Effector CD8-positive, alpha-beta T cell (primary cell): ENCODE measurements at places on chromosomes 11 and 22.

DNA sequence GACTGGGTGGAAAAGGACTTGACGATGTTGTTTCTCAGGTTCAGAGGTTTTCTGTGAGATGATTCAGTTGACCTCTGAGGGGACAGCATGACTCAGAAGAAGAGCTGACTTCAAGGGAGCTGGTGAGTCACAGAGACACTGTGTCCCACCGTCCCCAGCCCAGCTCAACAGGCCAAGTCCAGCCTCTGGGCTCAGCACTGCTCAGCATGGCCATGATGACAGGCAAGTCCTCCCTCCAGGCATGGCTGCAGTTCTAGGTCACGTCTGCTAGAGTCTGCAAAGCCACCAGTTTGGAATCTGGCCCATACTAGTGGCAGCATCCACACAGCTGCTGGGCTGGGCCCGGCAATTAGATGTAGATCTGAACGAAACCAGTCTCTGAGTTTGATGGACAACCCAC, 12.9 kb downstream of the TRIM29 start:
- DNase-seq, result no peak

- DNase-seq, result no peak
These were observed 37.3 kb downstream of the PHF21B start for GRCh38 chr22:44972363-44973083.

GRCh38 chr22:38940811-38941384, 16.5 kb upstream of the APOBEC3A start:
- DNase-seq, result no peak

- no peak for DNase-seq
These were observed 80.4 kb downstream of the BDNF start for GRCh38 chr11:27619763-27620335.

DNA sequence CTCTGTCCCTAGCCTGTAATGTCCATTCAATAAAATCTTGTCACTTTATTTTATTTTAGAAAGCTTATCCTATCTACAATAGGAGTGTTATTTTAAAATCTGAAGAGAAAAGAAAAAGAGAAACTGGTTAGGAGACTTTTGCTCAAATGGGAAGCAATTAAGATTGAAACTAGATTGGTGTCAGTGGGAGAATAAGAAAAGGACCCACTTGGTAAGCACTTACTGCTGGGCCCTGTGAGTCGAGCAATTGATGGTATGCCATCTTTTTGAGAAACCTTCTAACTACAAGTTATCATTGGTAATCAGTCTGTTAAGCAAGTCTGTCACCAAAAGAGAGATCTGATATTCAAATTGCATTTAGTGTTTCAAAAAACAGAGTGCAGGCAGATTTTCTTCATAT, 258.4 kb downstream of the GRM5 start:
- DNase-seq, result no peak

DNA sequence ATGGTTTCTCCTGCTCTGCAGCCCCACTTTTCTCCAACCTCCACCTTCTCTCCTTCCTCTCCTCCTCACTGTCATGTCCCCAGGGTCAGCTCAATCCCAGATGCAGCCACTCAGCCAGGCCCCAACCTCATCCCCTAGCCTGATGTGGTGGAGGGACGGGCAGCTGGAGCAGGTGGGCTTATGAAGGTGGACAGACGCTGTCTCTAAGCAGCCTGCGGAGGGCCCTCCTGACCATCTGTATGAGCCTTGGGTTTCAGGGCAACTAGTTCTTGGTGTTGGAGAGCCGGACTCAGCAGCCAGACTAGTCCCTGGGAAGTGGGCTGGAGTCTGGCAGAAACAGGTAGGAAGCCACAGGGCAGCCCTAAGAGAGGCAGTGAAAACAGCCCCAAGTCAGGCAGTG, 18.1 kb downstream of the CRYBB2 start:
- DNase-seq, result no peak

DNA sequence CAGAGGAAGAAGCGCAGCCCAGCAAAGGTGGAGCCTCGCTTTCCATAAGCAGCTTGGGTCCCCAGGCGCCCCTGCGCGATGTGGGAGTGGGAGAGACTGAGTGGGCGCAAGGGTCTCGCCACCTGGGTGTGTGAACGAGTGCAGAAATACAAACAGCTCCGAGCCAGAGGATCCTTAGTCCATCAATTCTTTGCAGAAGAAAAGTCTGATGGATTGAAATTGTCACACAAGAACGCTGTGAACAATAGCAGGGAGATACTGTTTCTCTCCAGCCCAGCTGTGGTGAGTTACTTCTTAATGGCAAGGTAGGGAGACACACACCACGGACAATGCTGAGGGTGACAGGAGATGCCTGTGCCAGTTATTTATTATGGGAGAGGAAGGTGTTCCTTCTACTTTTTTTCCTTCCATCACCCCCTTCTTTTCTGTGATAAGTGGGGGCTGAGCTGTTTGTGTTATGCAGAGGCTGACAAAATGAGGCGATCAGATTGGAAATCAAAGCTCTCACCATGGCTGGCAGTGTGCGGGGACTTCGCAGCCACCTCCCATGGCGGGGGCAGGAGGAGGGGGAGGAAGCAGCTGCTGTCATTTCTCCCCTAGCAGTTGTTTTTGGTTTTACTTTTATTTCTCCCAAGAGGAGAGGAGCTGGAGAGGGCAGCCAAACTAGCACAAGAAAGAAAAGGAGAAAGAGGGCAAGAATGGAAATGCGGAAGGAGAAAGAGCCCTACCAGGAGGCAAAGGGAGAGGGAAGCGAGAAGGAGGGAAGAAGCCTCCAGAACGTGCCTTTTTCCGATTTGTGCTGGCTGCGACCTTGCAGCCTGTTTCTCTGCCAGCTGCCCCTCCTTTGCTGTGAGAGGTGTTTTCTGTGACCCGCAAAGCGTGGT, 755.8 kb downstream of the NTM start:
- DNase-seq, result no peak

DNA sequence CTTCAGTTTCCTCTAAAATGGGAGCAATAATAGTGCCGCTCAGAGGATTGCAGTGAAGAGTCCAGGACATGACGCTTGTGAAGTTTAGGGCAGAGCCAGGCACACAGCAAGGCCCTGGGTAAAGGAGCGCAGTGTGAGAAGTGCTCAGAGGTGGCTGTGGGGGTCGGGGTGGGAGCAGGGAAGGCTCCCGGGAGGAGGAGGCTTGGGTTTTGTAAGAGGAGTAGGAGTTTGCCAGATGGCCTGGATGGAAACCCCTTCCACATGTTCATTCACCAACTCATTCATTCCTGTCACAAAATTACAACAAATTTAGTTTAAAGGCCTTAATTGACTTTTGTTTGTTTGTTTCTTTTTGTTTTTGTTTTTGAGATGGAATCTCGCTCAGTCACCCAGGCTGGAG, 17.0 kb downstream of the CRYBB2 start:
- no peak for DNase-seq
